ENCODE measurements at places on chromosomes 3 and 15.

DNA sequence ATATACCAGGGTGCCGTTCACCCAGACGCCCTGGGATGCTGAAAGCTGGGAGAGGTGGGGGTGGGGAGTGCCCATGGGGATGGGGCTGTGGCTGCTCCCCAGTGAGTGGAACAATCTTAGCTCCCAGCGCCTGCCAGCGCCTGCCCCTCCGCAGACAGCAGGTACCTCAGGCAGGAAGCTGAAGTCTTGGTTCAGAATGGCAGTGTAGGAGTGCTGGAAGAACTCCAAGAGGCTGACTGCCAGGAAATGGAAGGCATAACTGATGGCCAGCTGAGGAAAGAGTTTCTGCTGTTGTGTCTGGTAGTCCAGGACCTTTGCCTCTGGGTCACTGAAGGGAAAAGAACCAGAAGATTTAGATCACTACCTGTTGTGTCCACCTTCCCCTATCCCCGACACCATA is 8.4 kb downstream of the ACOX2 start:
- no peak for DNase-seq

DNA sequence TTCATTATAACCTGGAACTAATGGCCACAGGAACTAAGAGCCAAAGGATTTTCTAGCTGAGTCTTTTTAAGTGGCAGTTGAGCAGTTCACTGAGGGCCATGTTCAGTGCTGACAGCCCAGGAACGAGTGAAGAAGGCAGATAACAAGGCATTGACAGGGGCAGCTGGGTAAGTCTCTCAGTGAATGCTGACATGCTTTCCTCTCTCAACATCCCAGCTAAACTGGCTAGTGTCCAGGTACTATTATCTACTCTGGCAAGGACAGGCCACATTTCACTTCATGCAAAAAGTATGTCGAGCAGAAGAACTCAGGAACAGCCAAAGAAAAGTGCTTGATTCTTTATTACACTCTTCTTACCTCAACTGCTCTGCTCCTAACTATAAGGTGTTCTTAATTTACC is 515.9 kb downstream of the NLGN1 start:
- DNase-seq: no peak

DNA sequence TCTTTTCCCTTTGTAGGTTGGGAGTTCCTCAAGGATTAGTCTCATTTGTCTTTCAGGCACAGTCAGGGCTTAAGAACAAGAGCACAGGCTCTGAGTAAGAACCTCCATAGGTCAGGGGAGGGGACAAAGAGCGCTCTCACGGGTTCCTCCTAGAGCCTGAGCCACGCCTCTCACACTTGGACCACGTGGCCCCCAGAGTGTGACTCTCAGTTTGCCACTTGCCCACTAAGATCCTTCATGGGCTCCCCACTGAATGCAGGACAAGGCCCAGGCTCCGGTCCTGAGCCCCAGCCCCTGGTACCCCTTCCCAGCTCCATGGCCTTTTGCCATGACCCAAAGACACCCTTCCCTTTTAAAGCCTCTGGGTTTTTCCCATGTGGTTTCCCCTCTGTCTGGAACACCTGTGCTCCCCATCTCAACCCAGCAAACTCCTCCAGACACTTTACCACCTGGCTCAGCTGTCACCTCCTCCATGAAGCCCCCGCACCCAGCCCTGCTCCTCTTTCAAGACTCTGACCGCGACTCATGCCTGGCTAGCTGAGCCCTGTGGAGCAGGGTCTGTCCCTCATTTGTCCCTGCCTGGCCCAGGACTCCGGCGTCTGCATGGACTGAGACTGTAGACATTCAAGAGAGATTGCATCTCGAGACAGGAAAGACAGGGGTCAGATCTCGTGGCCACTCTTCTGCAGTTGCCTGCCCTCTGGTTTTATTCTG is 32.7 kb downstream of the IQSEC1 start:
- DNase-seq: no peak

GRCh38 chr15:78374436-78375393 is 34.6 kb downstream of the CRABP1 start:
- no peak for DNase-seq

GRCh38 chr15:56608140-56608778 is 125.0 kb downstream of the ZNF280D start:
- no peak for DNase-seq

- DNase-seq: no peak
These were observed 26.4 kb upstream of the CORO2B start for GRCh38 chr15:68552344-68552743.

DNA sequence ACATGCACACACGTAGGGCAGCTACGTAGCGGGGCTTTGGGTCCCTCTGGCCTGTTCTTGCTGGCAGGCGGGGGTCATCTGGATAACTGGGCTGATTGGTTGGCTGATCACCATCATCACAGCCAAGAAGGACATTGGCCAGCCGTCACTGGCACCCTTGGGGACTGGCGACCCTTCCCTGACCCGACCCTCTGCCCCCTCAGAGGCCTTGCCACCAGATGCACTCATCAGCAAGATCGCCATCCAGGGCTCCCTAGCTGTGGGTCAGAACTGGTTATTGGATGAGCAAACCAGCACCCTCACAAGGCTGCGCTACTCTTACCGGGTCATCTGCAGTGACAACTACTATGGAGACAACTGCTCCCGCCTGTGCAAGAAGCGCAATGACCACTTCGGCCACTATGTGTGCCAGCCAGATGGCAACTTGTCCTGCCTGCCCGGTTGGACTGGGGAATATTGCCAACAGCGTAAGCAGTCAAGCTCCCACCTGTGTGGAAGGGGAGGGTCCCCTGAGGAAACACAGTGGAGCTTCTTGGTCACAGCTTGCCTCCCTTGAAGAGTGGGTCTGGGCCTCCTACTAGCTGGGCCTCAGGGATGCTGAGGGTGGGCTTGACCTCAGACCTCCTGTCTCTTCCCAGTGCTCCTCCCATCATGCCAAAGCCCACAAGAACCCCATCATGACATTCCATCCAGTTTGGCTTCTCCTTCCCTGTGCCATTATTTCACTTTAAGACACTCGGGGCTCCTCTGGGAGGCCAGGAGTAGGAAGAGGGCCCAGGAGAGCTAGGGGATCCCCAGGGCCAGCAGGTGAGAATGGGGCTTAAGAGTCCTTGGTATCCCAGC is 2.4 kb downstream of the DLL4 start:
- no peak for DNase-seq

DNA sequence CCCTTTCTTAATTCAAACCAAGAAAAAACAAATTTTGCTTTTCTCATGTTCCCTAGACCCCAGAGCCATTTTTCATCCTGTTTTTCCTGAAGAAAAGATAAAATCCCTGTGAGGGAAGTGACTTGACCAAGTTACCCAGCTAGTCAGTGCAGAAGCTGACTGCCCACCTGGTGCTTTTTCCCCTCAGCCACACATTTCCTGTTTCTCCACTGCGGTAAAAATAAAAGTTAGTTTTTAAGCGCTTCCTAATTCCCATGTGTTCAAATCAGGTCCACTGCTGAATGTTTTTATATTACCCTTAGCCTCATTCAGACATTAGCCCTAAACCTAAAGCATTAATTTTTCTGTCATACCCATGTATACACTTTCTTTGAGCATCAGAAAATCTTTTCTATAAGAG is 26.1 kb downstream of the PPP2R3A start:
- DNase-seq: no peak

DNA sequence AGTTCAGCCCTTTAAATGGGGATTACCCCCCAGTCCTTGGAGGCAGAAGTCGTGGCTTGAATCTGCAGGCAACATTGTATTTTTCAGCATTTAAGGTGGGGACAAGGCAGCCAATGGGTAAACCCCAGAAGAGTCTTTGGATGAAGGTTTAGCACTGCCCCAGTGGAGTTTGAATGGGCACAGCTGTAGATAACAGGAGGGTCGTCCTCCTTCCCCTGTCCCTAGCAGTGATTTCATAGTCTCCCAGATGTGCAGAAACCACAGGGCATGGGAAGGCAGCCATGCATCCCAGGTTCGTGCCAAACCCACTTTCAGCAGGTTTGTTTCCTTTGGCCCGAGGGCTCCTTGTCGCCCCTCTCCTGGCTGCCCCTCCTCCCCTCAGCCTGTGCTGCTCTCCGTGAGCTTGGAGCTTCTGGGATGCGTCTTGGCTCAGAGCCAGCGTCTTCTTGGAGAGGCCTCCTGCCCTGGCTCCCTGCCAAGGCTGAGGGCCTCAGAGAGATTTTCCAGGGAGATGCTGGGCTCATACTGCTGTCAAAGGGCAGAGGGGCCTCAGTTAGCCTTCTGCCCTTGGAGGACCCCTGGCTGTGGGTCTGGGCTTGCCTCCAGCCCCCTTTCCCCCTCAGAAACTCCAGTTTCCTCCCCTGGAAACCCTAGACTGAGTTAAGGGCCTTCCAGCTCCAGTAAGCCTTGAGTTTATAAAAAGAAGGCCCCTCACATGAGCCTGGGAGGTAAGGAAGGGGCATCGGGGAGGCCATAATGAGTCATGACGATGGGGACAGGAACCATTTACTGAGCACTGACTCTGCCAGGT is 48.9 kb upstream of the POLG start:
- DNase-seq: no peak

GRCh38 chr3:8246070-8246469 is 255.6 kb upstream of the LMCD1 start:
- DNase-seq: no peak

- DNase-seq: no peak
These were observed 130.6 kb downstream of the CCNL1 start for GRCh38 chr3:157029365-157029790.

- no peak for DNase-seq
These were observed 17.2 kb downstream of the B4GALT4 start for GRCh38 chr3:119223511-119223910.

DNA sequence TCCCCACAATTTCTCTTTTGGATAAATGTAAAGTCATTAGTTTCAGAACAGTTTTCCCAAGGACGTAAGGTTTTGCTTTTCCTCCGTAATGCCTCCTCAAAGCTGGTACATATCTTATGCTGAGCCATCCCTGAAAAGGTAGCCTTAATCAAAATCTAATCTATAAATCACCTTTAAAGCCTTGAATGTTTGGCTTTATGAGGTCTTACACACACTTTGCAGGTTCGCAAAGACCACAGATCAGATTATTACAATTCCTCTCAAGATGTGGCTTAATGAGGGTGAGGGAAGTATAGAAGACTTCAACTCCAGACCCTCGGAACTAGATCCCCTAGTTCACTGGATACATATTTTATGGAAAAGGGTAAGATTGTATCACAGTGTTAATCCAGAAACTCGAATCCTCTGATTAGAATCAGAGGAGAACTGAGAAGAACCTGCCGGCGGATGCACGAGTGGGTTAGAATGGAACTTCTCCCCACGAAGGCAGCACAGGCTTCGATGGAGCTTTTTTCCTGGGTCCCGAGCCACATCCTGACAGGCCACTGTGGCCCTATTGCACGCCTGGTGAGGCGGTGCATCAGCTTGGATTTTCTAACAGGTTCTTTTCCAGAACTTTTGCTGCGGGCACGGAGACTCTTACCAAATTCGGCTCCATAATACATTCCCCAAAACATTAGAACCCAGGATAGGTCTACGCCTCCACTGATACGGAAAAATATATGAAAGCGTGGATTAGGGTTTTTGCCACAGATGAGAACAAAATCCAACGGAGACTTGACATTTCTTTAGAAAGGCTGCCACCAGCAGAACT is 1.2 kb downstream of the CTXND1 start:
- DNase-seq: no peak

All from non-pigmented ciliary epithelial cell (primary cell).